ENCODE measurements at places on chromosomes 2 and 18.

DNA sequence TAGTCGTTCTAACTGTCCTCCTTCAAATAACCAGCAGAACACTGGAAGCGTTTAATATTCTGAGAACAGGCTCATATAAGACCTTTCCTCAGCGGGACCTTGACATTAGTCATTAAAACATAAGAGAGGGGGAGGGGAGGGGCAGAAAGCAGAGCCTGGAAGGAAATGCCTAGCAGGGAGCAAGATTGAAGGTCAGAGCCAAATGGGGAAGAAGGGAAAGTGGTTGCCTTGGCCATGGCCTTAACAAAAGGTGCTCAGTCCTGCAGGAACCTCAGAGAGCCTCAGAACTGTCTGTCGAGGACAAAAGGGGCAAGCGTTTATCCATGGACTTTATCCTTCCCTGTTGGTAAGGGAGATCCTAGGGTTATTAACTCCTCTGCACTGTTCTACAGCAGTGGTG is 856 bp upstream of the PLA2R1 start:
- DNase-seq = no peak

DNA sequence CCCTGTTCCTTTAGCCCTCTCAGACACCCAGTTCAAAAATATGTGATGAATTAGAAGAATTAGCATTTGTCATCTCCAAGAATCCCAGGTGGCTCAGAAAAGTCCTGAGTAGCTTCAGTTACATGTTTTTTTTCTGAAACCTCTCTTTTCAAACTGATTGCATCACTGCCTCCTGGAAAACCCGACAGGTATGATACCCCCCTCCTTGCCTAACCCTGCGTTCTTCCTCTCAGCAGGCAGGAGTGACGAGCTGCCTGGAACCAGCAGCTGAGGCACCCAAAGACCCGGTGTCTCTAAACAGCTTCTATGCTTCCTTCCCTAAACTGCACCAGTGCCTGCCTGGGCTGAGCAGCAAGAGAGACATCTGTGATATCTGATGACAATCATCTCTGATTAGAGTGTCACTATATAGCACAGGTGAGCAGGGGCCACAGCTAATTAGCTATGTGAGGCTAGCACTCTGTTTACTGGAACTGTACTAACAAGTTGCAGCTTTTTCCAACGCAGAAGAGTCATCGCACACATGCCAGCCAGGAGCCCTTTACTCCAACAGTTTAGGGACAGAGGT is 376.4 kb upstream of the ATP5MC3 start:
- no peak for DNase-seq

- no peak for DNase-seq
These were observed 114.3 kb downstream of the LCLAT1 start for GRCh38 chr2:30561349-30561748.

GRCh38 chr2:72034353-72035095 is 113.1 kb downstream of the CYP26B1 start:
- no peak for DNase-seq

DNA sequence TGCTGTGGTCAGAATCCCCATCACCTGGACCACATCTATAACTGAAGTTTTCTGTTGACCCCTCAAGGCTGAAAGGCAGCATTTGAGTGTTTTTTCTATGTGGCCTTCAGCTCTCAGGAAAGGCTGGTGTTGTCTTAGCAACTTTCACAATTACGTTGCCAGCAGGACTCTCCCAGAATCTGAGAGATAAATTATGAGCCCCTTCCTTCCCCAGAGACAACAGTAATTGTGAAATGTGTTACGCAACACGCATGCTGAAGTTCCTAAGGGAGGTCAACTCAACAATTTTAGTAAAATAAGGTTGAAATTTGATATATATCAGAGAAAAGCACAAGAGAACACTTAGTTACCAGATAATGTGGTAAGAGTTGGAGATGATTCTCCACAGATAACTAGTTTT is 216.5 kb upstream of the SLC8A1 start:
- DNase-seq = no peak

- DNase-seq = no peak
These were observed 144.4 kb downstream of the MGAT5 start for GRCh38 chr2:134398300-134398699.

DNA sequence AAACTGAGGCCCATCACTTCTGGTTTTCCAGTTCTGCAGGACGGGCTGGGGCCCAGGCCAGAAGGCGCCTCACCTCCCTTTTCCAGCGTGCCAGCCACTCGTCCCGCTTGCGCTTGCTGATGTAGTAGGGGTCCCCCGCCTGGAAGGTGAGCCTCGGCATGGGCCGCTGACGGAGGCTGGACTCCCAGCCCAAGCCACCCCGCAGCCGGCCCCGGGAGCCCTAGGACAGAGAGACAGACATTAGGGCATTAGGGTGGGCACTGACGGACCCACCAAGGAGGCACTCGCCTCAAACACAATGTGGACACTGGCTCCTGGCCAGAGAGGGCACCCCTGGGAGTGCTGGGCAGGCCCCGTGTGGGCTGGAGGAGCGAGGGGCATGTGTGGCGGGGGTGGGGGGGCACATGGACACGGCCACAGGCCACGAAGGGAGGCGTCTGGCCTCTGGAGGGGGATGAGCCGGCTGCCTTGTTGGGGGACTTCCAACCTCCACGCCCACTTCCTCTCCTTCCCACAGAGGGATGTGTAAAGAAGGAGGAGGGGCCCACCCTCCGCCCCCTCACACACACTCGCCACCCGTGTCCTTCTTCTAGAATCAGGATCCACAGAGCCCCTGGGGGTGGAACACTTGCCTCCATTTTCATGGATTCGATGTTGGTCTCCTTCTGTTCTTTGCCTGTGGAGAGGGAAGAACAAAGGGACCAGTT is 66.7 kb downstream of the DNMT3A start:
- no peak for DNase-seq

GRCh38 chr2:217286833-217287232 is 427.0 kb upstream of the TNP1 start:
- no peak for DNase-seq

GRCh38 chr2:217362710-217363109 is 502.8 kb upstream of the TNP1 start:
- no peak for DNase-seq

DNA sequence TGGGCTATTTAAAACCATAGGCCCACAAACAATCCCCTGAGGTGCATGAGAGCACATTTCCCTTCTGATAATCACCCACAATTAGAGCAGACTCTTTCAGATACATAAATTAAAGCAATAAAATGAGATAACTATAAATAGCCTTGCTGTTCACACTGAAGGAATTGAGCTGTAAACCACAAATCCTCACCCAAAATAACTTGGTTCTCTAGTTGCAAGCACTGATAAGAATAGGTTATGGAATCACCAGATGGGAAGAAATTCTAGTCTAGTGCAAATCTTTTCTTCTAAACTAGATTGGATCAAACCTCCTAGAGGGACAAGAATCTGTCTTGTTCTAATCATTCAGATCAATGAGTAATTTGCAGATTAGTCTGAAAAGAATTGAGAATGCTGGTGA is 64.6 kb downstream of the NAB1 start:
- DNase-seq = no peak

DNA sequence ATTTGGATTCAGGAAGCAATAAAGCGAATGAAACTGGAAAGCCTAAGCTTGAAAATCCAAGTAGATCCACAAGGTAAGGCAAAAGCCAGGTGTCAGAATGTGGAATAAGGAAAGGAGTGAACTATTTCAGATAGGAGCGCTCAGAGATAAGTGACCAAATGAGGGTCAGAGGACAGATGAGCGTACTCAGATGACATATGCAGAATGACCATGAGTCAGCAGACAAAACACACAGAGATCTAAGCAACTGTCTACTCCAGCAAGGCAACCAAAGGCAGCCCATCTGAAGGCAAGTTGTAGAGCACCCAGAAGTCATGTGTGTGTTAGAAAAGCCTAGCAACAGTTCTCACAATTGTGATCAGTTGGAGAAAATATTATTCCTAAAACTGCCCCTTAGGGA is 548.4 kb upstream of the FSHR start:
- DNase-seq = peak; percentile 4

- no peak for DNase-seq
These were observed 325.8 kb downstream of the DYSF start for GRCh38 chr2:71778936-71779773.

DNA sequence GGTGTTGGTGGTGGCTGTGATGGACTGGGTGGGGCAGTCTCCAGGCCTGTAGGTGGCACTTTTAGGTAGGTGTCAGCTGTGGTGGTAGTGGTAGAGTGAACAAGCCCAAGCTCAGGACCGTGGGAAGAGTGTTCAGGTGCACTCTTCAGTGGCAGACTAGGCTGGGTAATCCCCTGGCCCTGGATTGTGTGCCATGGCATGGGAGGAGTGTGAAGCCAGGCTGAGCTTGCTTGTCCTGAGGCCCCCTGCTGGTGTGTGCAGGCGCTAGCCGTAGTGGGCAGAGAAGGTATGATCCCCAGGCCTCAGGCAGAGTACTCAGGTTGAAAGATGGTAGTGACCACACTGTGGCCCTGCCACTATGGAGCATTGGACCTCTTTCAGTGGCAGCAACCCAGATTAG is 850.3 kb downstream of the DSC3 start:
- no peak for DNase-seq

DNA sequence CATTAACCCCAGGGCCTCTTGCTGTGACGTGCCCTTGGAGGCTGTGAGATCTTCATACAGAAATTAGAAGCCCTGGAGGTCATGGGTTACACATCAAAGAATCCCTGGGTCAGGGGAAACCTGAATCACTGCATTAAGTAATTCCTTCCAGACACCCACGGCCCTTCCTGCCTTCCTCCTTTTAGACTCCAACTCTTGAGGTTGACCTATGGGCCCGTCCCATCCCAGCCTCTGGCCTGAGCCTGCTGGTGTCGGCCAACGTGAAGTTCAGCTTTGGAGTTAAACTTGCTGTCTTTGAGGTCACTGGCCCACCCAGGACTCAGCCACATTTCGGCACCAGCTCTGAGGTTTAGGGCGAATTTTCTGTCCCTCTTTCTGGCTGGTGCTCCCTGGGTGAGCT is 198.3 kb downstream of the ACKR3 start:
- DNase-seq = no peak

DNA sequence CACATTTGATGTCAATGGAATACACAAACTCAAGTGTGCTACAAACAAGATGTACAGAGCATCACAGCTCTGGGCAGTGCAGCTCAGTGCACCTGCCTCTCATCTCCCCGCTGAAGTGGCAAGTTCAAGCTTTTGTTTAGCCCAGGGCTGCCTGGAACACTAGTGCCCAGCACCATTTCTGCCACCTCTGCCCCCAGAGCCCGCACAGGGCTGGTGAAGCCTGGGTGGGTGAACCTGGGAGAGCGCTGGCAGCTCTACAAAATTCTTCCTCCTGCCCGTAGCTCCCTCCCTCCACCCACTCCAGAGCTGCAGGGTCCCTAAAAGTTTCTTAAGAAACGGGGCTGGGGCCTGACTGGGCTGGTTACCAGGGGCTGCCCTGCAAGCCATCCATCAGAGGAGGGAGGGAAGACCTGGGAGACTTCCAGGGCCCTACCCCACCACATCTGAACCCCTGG is 1.5 kb downstream of the HES6 start:
- DNase-seq = no peak

- DNase-seq = no peak
These were observed 49.9 kb downstream of the MRPL35 start for GRCh38 chr2:86249176-86249575.

- DNase-seq = peak; percentile 5
These were observed 893.1 kb upstream of the CELF4 start for GRCh38 chr18:38458698-38459097.

DNA sequence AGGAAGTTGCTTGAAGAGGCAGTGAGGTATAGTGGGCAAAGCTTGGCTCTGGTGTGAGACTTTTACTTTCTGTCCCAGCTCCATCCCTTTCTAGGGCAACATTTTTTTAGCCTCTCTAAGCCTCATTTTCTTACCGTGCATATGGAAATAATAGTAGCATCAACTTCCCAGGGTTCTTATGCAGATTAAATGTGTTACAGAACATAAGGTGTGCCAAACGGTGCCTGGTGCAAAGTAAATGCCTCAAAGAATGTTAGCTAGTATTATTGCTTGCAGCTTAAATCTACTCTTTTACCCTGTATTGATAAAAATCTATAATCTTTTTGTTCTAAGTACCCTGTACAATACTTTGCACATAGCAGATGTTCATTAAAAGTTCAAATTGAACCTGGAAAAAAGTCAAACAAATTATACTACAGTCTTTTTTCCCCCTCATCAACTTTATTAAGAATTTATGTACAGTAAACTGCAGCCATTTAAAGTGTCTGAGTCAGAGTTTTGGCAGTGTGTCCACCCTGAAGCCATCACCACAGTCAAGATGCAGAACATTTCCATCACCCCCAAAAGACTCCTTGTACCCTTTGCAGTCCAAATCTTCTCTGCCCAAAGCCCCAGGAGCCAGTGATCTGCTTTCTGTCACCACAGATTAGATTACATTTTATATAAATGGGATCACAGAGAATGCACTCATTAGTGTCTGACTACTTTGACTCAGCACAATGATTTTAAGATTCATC is 10.6 kb downstream of the MAPRE2 start:
- no peak for DNase-seq

DNA sequence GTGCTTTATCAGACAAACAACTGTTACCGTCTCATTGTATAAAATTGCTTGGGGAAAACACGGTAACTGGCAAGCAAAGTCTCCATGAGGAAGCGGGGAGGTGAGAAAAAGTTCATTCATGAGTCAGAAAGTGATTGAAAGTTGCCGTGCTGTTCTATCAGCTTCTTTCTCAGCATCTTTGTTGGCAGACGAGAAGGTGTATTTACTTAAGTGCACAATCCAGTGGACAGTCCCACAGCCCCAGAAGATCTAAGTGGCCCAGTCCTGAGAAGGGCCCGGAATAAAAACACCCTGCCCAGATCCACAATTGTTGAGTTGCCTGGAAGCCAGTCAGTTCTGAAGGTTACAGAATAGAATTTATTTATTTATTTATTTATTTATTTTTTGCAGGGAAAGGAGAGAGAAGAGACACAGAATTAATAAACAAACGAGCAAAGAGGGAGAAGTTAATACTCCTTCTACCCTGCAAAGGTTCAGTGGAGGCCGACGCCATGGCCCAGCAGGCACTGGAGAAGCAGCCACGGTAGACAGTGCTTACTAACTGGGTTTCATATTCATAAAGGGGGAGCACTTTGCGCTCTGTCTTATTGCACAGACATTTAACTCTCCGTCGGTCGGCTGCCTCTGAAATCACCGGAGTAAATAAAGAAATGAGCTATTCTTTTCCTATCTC is 676.0 kb upstream of the SALL3 start:
- DNase-seq = no peak

All from RKO (cell line).